ENCODE measurements at places on chromosomes 1 and 21.

- DNase-seq = no peak
These were observed 494 bp downstream of the UBE2J2 start for GRCh38 chr1:1273209-1273511.

GRCh38 chr1:213969958-213970555 is 17.7 kb upstream of the PROX1 start:
- DNase-seq = no peak

DNA sequence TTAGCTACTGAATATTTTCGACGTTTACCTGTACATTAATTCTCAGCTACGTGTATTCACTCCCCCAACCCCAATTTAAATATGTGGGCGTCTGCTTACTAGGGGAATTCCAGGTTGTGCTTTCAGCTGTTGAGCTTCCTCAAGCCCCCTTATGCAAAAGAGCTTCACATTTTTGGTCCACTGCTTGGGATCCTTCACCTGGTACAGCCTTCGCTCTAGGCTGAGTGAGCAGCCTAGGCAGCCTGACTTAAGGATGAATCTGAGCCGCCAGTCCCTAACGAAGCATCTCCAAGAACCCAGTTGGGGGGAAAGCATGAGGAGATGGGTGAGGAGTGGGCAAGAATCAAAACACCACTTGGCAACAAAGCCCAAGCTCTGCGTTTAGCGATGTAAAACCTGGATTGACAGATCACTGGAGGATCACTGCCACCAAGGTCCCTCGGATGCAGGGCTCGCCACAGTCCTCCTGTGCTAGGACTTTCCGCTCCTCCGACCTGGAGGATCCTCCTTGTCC is 674 bp downstream of the BCL10 start:
- DNase-seq = no peak

GRCh38 chr1:160081261-160081936 is at the start of gene KCNJ9:
TSS of gene KCNJ9 (plus strand) at chr1:160081538. CDS start at chr1:160084031, 2,493 bp downstream.
- DNase-seq = no peak

DNA sequence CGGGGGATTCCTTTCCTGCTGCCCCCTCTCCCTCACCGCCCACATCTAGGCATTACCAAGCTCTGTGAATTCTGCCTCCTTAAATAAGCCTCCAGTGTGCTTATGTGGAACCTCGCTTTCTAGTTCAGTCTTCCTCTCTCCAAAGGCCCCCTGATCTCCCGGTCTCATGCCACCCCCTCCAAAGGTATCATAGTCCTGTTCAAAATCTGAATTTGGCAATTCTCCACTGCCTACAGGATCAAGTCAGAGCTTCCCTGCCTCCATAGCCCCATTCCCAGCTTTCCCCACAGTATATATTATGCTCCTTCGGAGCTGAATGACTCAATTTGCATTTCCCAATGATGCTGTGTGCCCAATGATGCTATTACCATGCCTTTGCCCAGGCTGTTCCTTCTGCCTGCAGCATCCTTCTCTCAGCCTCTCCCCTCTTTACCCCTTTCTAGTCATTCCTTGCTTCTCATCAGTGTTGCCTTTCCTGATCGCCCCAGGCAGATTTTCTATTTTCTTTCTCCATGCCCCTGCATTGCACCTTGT is 1.7 kb downstream of the AZIN2 start:
- DNase-seq = no peak

Measured in Panc1 (cell line).